Progenitor cell of endocrine pancreas (in vitro differentiated cells): ENCODE measurements at places on chromosomes 13 and 19. TPM values are rescaled to one million over a fixed set of nuclear protein-coding genes. Genes with fewer than 3 reads are reported as not detected.
A peak's percentile ranks its signal among the peaks of the same experiment; 100 is the strongest.

The CEACAM7 gene
- total RNA-seq = not detected in 2 replicates

The ZNF563 gene
- total RNA-seq = 1.6 and 2.0 TPM in 2 replicates

The ATP5F1D gene
- total RNA-seq = 107 and 117 TPM in 2 replicates

The ZNF256 gene
- 7.3 and 7.5 TPM in 2 replicates for total RNA-seq

The LGI4 gene
- total RNA-seq = 0.20 TPM in 1 of 2 replicates, not detected in the other

The KLHL1 gene
- 0.14 and 0.33 TPM in 2 replicates for total RNA-seq

The PDX1 gene
- 260 and 303 TPM in 2 replicates for total RNA-seq

The CEACAM20 gene
- not detected in 2 replicates for total RNA-seq

The PSG7 gene
- not detected in 2 replicates for total RNA-seq

DNA sequence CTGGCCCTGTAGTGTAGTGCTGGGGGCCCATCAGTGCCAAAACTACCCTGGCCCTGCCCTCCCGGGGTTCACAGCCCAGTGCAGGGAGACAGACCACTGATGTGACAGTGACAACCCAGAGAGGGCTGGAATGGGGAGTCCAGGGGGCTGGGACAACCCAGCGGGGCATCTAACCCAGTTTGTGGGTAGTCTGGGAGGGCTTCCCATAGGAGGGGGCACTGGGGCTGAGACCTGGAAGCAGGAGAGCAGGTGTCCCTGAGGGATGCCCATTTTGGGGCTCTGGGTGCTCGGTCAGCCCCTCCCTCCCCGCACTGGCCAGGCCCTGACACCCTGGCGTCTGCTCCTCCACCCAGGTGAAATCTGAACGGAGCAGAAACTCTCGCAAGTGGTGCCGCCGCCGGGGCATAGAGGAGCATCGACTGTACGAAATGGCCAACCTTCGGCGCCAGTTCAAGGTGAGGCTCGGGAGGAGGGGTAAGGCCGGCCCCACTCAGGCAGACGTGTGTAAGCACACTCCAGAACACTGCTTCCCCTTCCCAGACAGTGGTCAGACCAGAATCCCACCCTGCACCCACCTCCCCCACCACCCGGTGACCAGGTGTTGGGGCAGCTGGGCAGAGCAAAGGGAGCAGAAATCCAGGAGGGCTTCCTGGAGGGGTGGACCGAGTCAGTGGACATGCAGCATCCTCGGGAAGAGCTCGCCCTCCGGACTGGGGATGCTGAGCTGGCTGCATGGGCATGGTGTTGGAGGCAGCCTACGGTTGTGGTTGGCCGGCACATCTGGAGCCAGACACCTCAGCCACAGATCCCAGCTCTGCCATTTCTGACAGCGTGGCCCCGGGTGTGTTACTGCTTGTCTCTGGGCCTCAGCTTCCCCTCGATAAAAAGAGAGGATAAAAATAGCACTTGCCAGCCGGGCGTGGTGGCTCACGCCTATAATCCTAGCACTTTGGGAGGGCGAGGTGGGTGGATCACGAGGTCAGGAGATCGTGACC, 24.4 kb downstream of the DHX34 start:
- DNase-seq = no peak
- H3K27ac ChIP-seq = no peak overlapping the region
- no peak overlapping the region for H3K4me3 ChIP-seq
- H3K27me3 ChIP-seq = no peaks in the 10 kb centered on the region

GRCh38 chr13:52319876-52320275, 86.1 kb downstream of the THSD1 start:
- no peak for DNase-seq
- no peaks in the 10 kb centered on the region for H3K4me1 ChIP-seq
- H3K4me3 ChIP-seq = no peak overlapping the region
- H3K36me3 ChIP-seq = no peaks in the 10 kb centered on the region
- H3K27ac ChIP-seq = no peak overlapping the region

DNA sequence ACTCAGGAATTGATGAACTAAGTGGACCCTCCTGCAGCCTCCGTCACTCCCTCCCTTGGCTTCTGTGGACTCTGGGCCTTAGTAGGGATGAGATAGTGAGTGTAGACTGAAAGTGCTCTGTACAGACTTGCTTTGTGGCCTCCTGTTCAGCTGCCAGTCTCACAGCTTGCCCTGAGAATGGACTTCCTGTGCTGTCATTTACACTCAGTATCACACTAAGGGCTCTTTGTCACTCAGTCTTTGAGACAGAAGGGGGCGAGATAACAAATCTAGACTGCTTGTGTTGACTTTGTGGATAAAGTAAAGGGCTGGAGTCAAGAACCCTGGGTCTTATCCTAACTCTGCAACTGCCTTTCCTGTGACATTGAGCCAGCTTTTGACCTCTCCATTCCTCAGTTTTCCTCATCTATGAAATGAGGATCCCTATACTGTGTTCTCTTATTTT, 21.0 kb upstream of the SPRY2 start:
- no peak overlapping the region for H3K4me3 ChIP-seq
- no peak for DNase-seq
- H3K27me3 ChIP-seq = no peaks in the 10 kb centered on the region
- H3K36me3 ChIP-seq = no peaks in the 10 kb centered on the region
- H3K27ac ChIP-seq = peak overlapping the region; percentile 84
- peaks cover 39% of the 10 kb centered on the region for H3K4me1 ChIP-seq

GRCh38 chr19:6222884-6223283, 56.9 kb downstream of the MLLT1 start:
- no peak overlapping the region for H3K27ac ChIP-seq
- peaks cover 4% of the 10 kb centered on the region for H3K4me1 ChIP-seq

DNA sequence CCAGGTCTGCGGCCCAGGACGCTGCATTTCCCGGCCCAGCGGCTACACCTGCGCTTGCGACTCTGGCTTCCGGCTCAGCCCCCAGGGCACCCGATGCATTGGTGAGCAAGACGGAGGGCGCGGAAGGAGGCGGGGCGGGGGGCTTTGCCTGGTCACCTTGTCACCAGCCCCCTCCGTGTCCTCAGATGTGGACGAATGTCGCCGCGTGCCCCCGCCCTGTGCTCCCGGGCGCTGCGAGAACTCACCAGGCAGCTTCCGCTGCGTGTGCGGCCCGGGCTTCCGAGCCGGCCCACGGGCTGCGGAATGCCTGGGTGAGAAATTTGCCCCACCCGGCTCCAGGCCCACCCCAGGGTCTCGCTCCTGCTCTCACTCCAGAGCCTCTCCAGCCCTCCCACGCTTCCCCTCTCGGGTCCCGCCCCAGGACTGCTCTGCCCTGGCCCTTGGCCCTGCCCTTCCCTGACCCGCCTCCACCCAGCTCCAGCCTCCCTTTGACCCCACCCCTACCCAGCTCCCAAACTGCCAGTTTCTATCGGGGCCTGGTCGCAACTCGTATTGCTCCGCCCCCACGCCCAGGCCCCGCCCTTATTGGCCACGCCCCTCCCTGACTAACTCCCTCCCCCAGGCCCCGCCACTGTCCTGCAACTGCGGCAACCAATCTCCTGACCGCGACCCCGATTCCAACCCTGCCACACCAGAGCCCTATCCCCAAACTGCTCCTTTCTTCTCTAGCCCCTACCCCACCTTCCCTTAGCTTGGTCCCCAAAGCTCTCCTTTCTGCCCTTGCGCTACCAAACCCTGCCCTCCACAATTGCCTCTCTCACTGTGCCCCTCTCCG, 8.6 kb downstream of the LTBP4 start:
- peak; percentile 51 for DNase-seq
- peaks cover 95% of the 10 kb centered on the region for H3K27me3 ChIP-seq
- H3K27ac ChIP-seq = no peak overlapping the region
- H3K4me1 ChIP-seq = peaks cover 7% of the 10 kb centered on the region
- no peaks in the 10 kb centered on the region for H3K36me3 ChIP-seq

DNA sequence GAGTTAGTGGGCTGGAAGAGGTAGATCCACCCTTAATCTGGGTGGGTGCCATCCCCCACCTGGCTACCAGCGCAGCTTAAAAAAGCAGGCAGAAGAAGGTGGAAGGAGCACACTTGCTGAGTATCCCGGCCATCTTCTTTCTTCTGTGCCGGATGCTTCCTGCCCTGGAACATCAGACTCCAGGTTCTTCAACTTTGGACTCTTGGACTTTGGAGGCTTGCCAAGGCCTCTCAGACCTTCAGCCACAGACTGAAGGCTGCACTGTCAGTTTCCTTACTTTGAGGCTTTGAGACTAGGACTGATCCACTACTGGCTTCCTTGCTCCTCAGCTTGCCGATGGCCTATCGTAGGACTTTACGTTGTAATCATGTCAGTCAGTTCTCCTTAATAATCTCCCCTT, 127.6 kb upstream of the GPC6 start:
- H3K27me3 ChIP-seq = no peaks in the 10 kb centered on the region
- no peak overlapping the region for H3K4me3 ChIP-seq
- no peak for DNase-seq
- H3K36me3 ChIP-seq = no peaks in the 10 kb centered on the region
- no peak overlapping the region for H3K27ac ChIP-seq

DNA sequence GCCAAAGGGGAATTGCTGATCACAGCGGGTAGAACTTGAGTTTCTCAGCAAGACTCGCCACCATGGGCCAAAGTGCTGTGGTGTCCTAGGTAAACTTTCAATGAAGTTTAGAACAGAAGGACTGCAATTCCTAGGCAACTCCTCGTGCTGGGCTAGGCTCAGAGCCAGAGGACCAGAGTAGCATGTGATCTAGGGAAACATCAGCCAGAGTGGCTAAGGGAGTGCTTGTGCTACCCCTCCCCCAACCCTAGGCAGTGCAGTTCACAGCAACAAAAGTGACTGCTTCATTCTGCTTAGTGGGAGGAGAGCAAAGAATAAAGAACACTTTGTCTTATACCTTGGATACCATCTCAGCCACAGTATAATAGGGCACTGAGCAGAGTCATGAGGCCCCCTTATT, 1658.6 kb upstream of the MIR17HG start:
- H3K27me3 ChIP-seq = no peaks in the 10 kb centered on the region
- H3K4me1 ChIP-seq = peaks cover 2% of the 10 kb centered on the region
- no peak overlapping the region for H3K4me3 ChIP-seq
- no peak overlapping the region for H3K27ac ChIP-seq

DNA sequence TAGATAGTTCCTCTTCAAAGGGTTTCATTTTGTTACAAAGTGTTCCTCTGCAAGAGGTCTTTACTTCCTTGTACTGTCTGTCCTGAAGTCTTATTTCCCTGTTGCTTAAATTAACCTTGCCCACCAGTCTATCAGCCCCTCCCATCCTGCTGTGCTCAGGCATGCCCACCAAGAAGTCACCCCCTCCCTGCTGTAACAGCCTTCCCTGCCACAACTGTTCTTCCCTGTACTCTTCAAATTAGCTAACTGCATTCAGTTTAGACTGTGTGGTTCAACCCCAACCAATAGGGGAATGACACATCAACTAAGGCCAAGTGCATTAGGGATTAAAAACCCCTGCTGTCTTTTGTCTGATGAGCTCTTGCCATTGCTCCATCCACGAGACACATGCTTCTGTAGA, 34.4 kb upstream of the ZNF562 start:
- no peaks in the 10 kb centered on the region for H3K4me1 ChIP-seq
- no peak overlapping the region for H3K4me3 ChIP-seq
- H3K27me3 ChIP-seq = no peaks in the 10 kb centered on the region

- DNase-seq = no peak
- H3K27me3 ChIP-seq = peaks cover 30% of the 10 kb centered on the region
- no peaks in the 10 kb centered on the region for H3K36me3 ChIP-seq
- peaks cover 2% of the 10 kb centered on the region for H3K4me1 ChIP-seq
- H3K27ac ChIP-seq = no peak overlapping the region
- no peak overlapping the region for H3K4me3 ChIP-seq
Measured at GRCh38 chr13:35722458-35723052, 246.1 kb upstream of the MAB21L1 start.

- no peak for DNase-seq
- no peak overlapping the region for H3K27ac ChIP-seq
- H3K4me1 ChIP-seq = no peaks in the 10 kb centered on the region
- H3K27me3 ChIP-seq = peaks cover 38% of the 10 kb centered on the region
- H3K36me3 ChIP-seq = no peaks in the 10 kb centered on the region
Measured at GRCh38 chr19:54345938-54346386, 7.0 kb upstream of the LILRA4 start.

GRCh38 chr19:43540381-43540780, 7.4 kb downstream of the ZNF575 start:
- H3K27ac ChIP-seq = no peak overlapping the region
- no peaks in the 10 kb centered on the region for H3K27me3 ChIP-seq
- peaks cover 52% of the 10 kb centered on the region for H3K36me3 ChIP-seq
- DNase-seq = no peak

- peaks cover 24% of the 10 kb centered on the region for H3K4me1 ChIP-seq
- H3K36me3 ChIP-seq = peaks cover 8% of the 10 kb centered on the region
- H3K4me3 ChIP-seq = no peak overlapping the region
- no peaks in the 10 kb centered on the region for H3K27me3 ChIP-seq
- no peak for DNase-seq
- H3K27ac ChIP-seq = peak overlapping the region; percentile 20
Measured at GRCh38 chr19:37977992-37978391, 71.0 kb downstream of the SIPA1L3 start.

DNA sequence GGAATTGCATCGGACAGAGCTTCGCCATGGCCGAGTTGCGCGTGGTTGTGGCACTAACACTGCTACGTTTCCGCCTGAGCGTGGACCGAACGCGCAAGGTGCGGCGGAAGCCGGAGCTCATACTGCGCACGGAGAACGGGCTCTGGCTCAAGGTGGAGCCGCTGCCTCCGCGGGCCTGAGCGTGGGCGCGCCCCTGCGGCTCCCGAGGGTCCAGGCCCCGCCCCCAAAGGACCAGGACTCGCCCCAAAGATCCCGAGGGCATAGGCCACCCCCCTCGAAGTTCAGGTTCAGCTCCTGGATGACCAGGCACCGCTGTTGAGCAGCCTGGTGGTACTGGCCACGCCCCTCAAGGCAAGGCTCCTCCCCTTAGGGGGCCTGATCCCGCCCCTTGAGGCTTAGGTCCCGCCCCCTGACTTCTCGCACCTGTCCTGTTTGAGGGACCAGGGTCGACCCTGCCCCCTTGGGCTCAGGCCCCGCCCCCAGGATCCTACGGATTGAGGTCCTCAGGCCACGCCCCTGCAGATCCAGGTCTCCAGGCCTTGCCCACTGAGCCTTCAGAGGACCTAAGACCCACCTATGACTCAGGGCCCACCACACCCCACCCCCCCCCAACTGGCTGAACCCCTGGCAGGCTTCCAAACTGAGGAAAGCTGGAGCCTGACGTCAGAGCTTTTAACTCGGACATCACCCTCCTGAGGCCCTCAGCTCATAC, 43.1 kb downstream of the CYP4F22 start:
- H3K4me3 ChIP-seq = no peak overlapping the region
- H3K4me1 ChIP-seq = peaks cover 1% of the 10 kb centered on the region
- H3K36me3 ChIP-seq = no peaks in the 10 kb centered on the region
- DNase-seq = no peak
- H3K27me3 ChIP-seq = peaks cover 18% of the 10 kb centered on the region

DNA sequence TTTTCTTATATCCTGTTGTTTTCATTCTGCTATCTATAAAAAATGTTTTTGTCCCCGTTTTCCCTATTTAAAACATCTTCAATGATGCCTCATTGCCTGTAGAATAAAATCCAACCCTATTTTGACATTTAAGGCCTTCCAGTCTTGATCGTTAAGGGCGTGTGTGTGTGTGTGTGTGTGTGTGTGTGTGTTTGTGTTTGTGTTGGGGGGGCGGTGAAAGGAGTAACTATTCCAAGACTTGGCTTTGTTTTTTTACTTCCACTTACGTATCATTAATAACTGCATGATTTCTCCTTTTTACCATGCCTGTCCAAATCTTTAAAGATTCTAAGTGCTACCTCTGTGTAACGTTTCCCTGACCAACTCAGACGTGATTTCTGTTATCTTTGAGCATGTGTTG, 784 bp downstream of the PIBF1 start:
- peaks cover 13% of the 10 kb centered on the region for H3K36me3 ChIP-seq
- H3K4me3 ChIP-seq = peak overlapping the region; percentile 95
- H3K27me3 ChIP-seq = no peaks in the 10 kb centered on the region
- peaks cover 24% of the 10 kb centered on the region for H3K4me1 ChIP-seq

- no peak for DNase-seq
- no peaks in the 10 kb centered on the region for H3K27me3 ChIP-seq
- peaks cover 14% of the 10 kb centered on the region for H3K36me3 ChIP-seq
- peak overlapping the region; percentile 18 for H3K4me3 ChIP-seq
- peak overlapping the region; percentile 94 for H3K27ac ChIP-seq
Measured at GRCh38 chr19:8459520-8460270, 14.9 kb downstream of the HNRNPM start.
